D721Med (cell line): ENCODE measurements at places on chromosomes 13 and 19.

GRCh38 chr13:33872005-33872351 lies 54.0 kb downstream of the RFC3 start:
- no peak for DNase-seq

GRCh38 chr19:3931041-3931440 lies 1.8 kb upstream of the NMRK2 start:
- no peak for DNase-seq

- no peak for DNase-seq
Measured at GRCh38 chr13:35826626-35827254, 304.4 kb downstream of the DCLK1 start.

DNA sequence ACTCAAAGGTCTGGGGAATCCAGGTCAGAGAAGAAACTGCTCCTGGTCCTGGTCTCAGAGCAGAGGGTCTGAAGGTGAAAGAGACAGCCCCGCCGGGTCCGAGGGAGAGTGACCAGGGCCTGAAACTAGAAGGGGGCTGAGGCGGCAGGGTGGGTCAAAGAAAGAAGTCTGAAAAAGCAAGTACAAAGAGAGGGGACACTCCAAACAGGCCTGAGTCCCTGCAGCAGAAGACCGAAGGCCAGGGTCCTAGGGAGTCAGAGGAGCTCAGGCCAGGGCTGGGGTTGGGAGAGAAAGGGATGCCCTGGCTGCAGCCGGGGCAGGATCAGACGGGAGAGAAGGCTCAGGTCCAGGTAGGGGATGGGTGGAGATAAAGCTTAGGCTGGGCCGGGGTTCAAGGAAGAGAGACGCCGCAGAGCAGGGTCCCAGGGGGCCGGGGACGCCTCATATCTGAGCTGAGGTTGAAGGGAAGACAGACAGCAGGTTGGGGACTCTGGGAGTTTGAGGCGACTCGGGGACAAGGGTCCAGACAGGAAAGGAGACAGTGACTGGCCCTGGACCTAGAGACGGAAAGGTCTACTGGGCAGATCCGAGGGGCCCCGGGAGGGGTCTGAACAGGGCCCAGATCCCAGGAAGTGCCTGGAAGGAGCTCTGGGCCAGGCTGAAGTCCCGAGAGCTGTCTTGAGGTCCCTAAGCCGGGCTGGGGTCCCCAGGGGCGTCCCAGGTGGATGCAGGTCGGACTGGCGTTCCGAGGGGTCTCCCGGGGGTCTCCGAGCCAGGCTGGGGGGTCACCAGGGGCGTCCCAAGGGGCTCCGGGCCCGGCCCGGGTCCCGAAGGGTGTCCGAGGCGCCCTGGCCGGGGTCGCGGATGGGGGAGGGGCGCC lies 795 bp downstream of the MLLT1 start:
- no peak for DNase-seq

GRCh38 chr13:91127995-91128394 lies 219.5 kb upstream of the MIR17HG start:
- no peak for DNase-seq

- DNase-seq, result no peak
Measured at GRCh38 chr19:42480335-42481095, 37.8 kb upstream of the CXCL17 start.

DNA sequence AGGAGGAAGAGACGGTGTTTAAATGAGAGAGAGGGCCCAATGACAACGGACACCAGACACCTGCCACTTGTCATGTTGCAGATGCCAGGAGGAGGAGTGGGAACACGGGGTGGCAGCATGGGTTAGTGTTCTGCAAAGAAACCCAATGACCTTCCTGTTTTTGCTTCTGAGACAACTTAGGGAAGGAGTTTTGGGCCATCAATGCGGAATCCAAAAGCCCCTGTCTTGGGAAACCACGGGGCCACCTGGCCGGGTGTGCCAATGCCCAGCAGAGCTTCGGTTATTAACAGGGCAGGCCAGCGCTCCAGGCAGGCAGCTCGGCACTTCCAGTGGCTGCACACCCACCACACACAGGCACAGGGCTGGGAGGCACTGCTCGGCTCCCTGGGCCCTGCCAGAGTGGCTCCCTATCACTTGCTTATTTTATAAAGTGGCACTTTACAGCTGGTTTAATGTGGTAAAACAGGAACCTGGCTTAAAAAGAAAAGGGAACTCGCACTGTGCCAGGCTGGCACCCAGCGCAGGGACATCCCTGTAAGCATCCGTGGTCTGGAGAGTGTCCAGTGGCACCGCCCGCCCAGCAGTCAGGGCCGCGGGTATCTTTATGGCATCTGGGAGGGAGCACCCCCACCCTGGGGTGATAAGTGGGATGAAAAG lies 19.1 kb downstream of the ELL start:
- no peak for DNase-seq

DNA sequence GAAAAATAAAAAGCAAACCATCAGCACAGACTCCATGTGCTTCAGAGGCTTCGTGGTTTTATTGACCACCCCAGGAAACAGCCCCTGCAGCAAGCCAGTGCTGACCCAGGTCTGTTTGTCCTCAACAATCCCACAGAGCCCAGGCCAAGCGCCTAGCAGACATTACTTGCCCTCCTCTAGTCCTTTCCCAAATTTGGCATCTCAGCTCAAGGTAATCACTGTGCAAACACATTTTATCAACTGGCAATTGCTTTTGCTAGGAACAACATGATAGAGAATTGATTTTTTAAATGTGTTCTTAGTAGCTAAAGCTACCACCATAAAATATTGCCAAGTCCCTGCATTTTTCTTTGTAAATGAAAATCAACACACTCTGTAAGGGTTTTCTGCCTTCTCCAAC lies 121.8 kb downstream of the STOML3 start:
- no peak for DNase-seq

GRCh38 chr19:7247155-7247554 lies 47.1 kb downstream of the INSR start:
- no peak for DNase-seq

GRCh38 chr13:33258808-33259193 lies 26.8 kb downstream of the STARD13 start:
- DNase-seq, result no peak

- no peak for DNase-seq
Measured at GRCh38 chr13:79936368-79937136, 404.4 kb downstream of the SPRY2 start.

GRCh38 chr19:11125994-11126685 lies 29.4 kb downstream of the SPC24 start:
- no peak for DNase-seq

DNA sequence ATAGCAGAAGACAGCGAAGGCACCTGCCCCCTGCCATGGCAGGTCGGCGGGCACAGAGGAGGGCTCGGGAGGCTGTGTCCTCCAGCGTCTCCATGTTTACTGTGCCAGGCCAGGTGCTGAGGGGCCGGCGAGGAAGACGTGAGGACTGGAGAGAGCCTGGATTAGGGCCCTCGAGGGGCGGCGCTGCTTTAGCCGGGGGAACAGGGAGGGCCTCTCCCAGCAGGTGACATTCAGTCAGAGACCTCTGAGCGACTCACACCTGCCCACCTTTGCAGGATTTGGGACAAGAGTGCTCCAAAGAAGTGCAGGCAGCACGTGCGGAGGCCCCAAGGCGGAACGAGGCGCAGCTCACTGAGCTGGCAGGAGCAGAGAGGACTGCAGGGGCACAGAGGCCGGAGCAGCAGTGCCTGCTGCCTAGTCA lies 17.6 kb downstream of the KDM4B start:
- DNase-seq, result no peak

- DNase-seq, result no peak
Measured at GRCh38 chr13:99704390-99704789, 203.1 kb downstream of the TM9SF2 start.

GRCh38 chr19:51140441-51140840 lies 1.7 kb upstream of the SIGLEC7 start:
- no peak for DNase-seq

GRCh38 chr19:17530586-17530985 lies 19.1 kb downstream of the PGLS start:
- no peak for DNase-seq

GRCh38 chr19:32750441-32751055 lies 31.0 kb downstream of the TDRD12 start:
- no peak for DNase-seq

GRCh38 chr13:23748109-23748990 lies 140.8 kb downstream of the MIPEP start:
- no peak for DNase-seq

DNA sequence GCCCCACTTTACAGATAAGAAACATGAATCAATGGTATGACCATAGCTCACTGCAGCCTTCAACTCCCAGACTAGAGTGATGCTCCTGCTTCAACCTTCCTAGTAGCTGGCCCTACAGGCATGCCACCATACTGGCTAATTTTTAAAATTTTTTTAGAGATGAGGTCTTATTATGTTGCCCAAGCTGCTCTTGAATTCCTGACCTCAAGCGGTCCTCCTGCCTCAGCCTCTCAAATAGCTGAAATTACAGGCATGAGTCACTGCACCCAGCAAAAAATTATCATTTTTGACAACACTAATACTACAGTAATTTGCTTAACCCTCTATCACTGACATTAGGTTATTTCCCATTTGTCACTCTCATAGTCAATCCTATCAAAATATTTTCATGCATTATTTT lies 14.7 kb downstream of the CAB39L start:
- DNase-seq, result no peak

DNA sequence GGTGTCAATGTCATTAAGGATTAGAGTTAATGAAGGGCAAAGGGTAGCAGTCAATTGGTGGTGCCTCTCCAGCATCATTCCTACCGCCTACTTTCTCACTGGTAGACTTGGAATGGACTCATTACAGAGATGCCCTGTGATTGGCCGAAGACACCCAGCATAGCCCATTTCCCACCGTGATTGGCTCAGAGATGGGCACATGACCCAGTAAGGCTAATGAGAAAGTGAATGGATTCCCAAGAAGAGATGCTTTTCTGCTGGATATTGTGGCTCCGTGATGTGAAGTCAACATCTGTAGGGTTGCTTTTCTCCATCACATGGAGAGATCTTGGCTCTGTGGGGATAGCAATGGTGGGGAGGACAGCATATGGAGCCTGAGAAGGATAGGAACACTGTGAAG lies 11.6 kb downstream of the VSIG10L start:
- DNase-seq, result no peak

- DNase-seq, result no peak
Measured at GRCh38 chr13:45899406-45899805, 47.9 kb upstream of the SIAH3 start.

DNA sequence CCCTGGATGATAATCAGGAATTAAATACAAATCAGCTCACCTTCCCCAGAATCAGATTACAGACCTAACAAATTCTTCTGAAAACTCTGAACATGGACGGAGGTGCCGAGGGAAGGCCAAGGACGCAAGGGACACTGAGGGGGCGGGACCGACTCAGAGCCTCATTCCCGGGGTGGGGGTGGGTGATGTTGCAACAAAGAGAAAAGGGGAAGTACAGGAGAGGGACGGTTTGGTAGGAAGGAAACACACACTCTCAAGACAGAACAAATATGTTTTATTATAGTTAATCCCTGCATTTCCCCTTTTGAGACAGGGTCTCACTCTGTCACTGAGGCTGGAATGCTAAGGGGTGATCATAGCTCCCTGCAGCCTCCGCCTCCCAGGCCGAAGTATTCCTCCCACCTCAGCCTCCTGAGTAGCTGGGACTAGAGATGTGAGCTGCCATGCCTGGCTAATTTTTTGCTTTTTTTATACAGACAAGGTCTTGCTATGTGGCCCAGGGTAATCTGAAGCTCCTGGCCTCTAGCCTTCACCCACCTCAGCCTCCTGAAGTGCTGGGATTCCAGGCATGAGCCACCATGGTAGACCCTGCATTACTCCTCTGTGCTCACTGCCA lies 786 bp upstream of the LILRA2 start:
- no peak for DNase-seq

GRCh38 chr19:6235031-6235951 lies 44.5 kb downstream of the MLLT1 start:
- no peak for DNase-seq

- no peak for DNase-seq
Measured at GRCh38 chr19:4108767-4109625, 14.9 kb downstream of the MAP2K2 start.

DNA sequence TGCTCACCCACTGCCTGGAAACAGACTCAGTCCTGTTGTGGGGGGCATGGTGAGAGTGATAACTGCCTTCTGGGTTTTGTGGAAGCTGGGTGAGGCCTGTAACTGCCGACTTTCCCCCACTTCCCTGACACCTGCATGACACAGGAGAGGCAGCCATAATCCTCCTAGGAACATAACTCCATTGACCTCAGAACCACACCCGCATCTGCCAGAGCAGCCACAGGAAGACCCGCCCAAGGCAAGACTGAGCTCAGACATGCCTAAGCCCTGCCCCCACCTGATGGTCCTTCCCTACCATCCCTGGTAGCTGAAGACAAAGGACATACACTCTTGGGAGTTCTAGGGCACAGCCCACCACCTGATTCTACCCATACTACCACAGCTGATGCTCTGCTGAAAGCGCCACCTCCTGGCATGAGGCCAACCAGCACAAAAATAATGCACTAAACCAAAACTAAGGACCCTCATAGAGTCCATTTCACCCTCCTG lies 326.7 kb downstream of the RBM26 start:
- DNase-seq, result no peak
